ENCODE measurements at places on chromosomes 3 and 15. TPM values are rescaled to one million over a fixed set of nuclear protein-coding genes. Genes with fewer than 3 reads are reported as not detected.
A peak's percentile ranks its signal among the peaks of the same experiment; 100 is the strongest.

DNA sequence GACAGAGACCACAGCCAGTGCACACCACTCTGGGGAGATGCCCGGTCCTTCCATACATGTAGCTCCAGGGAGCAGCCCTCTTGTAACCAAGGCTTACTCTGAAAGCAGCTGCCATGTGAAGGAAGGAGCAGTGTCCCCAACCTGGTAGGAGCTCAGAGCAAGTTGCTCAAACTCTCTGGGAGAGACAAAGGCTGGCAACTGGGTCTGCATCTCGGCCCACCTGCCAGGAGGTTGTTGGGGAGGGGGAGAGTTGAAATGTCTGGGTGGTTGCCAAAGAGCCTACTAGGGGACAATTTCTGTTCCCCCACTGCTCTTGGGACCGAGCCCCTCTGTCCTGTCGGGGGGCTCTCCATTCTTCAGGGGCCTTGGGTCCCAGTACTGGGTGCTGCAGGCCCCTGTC is 309.9 kb downstream of the TLE3 start:
- H3K27ac ChIP-seq: no peak overlapping the region
- H3K4me1 ChIP-seq: no peaks in the 10 kb centered on the region
- H3K4me3 ChIP-seq: no peak overlapping the region
- H3K27me3 ChIP-seq: no peaks in the 10 kb centered on the region
- DNase-seq: no peak

- no peak for DNase-seq
- no peaks in the 10 kb centered on the region for H3K36me3 ChIP-seq
- no peaks in the 10 kb centered on the region for H3K4me1 ChIP-seq
- H3K27ac ChIP-seq: no peak overlapping the region
- H3K27me3 ChIP-seq: no peaks in the 10 kb centered on the region
Measured at GRCh38 chr3:6779140-6779539, 81.8 kb upstream of the GRM7 start.

GRCh38 chr15:70297465-70298058 is 199.8 kb upstream of the TLE3 start:
- peaks cover 3% of the 10 kb centered on the region for H3K27me3 ChIP-seq
- H3K4me1 ChIP-seq: no peaks in the 10 kb centered on the region
- no peak overlapping the region for H3K4me3 ChIP-seq
- H3K27ac ChIP-seq: no peak overlapping the region

GRCh38 chr3:30609930-30610701 is 3.7 kb downstream of the TGFBR2 start:
- peak overlapping the region; percentile 60 for H3K27ac ChIP-seq
- H3K4me1 ChIP-seq: peaks cover 40% of the 10 kb centered on the region
- peak overlapping the region; percentile 24 for H3K4me3 ChIP-seq
- no peaks in the 10 kb centered on the region for H3K27me3 ChIP-seq
- H3K36me3 ChIP-seq: peaks cover 2% of the 10 kb centered on the region

- H3K36me3 ChIP-seq: no peaks in the 10 kb centered on the region
- no peak overlapping the region for H3K27ac ChIP-seq
- H3K27me3 ChIP-seq: no peaks in the 10 kb centered on the region
Measured at GRCh38 chr15:70605606-70606410, 157.6 kb downstream of the UACA start.

GRCh38 chr3:18419232-18419631 is 5.9 kb downstream of the SATB1 start:
- H3K4me1 ChIP-seq: peaks cover 6% of the 10 kb centered on the region
- H3K4me3 ChIP-seq: no peak overlapping the region
- no peaks in the 10 kb centered on the region for H3K27me3 ChIP-seq

Gene GABRR3
- total RNA-seq: 0.09 TPM

Gene LTK
- total RNA-seq: 10.6 TPM

Gene RARB
- 5.4 TPM for total RNA-seq

Gene GAP43
- total RNA-seq: 0.31 TPM

DNA sequence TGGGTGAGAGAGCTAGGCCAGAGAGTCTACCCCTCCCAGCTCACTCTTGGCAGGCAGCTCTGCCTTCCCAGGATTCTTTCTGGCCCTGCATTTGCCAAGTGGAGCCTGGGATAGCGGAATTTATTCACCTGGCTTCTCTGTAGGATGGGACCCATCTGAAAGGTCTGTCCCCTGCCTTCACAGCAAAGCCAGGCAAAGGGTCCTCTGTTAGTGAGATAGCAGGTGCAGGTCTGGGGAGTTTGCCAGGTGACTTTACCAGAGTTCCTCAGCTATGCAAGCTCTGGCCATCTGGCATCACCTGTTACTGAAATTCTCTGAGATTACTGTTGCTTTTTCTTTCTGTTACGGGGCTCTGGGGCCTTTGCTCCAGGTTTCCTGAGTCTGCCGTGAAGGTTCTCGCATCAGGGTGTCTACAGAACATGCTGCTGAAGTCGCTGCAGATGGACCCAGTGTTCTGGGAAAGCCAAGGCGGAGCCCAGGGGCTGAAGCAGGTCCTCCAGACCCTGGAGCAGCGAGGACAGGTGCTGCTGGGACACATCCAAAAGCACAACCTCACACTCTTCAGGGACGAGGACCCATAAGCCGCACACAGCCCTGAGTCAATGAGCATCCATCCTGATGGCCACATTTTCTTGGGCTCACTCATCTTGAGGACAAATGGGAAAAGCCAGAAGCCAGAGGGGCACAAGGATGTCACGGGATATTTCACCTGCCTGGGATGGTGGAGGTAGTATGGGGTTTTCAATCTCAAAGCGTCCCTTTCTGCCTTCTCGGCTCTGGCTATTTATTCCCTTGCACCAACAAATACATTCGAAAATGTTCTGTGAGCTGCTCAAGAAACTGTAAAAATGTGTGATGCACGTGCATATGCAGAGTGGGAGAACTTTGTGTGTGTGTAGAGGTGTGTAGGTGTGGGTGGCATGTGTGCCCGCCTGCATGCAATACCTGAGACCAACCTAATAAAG is 49.8 kb downstream of the POMGNT2 start:
- no peaks in the 10 kb centered on the region for H3K36me3 ChIP-seq
- no peak overlapping the region for H3K4me3 ChIP-seq

Gene GMNC
- 0.34 TPM for total RNA-seq

DNA sequence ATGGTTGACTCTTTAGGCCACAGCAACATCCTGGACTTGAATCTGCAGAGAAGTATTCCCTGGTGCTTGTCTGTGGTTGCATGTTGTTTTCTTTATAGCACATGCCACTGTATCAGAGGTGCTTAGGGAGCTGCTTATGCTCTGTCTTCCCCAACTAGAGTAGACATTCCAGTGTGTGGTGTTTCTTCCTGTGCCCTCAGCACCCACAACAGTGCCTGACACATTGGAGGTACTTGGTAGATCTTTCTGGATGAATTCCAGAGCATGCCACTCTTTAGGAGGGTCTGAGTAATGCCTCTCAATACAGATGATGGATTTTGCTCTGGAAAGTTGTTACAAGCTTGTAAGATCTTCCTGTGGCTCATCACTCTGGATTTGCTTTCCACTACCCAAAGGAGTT is 117.6 kb downstream of the CHDH start:
- no peak overlapping the region for H3K4me3 ChIP-seq
- no peak overlapping the region for H3K27ac ChIP-seq
- no peak for DNase-seq
- H3K27me3 ChIP-seq: no peaks in the 10 kb centered on the region
- peaks cover 9% of the 10 kb centered on the region for H3K4me1 ChIP-seq
- no peaks in the 10 kb centered on the region for H3K36me3 ChIP-seq

- H3K27ac ChIP-seq: no peak overlapping the region
- DNase-seq: no peak
Measured at GRCh38 chr3:152430223-152431002, 161.7 kb downstream of the MBNL1 start.

DNA sequence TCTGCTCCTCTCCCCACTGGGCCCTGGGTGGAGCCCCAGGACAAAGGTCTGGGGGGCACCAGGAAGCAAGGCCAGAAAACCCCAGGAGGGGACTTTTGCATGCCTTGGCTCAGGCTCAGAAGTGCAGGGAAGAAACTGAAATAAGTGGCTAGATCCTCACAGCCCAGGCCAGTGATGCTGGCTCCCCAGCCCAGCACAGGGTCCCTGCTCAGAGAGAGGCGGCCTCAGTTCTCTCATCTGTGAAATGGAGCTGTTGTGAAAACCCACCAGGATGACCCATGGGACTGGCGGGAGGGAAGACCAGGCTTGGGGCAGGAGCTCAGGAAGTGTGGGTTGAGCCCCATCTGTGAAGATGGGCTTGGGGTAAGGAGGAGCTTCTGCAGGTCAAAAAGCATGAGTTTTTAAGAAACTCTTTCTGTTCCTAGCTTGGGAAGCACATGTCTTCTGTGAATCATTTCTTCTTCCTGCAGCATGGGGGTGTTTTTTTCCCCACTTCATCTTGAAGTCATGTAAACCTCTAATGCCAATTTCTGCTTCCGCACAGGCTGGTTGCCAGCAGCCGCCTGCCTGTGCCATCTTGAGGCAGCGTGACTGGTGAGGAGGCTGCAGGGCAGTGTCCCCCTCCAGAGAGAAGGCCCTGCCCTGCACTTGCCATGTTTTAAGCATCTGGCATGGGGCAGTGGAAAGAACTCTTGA is 118.6 kb downstream of the SMAD6 start:
- no peaks in the 10 kb centered on the region for H3K36me3 ChIP-seq
- H3K4me3 ChIP-seq: no peak overlapping the region
- no peak for DNase-seq
- no peaks in the 10 kb centered on the region for H3K4me1 ChIP-seq
- no peak overlapping the region for H3K27ac ChIP-seq

- no peak overlapping the region for H3K4me3 ChIP-seq
- H3K4me1 ChIP-seq: peaks cover 9% of the 10 kb centered on the region
- peak; percentile 77 for DNase-seq
- H3K27ac ChIP-seq: no peak overlapping the region
- H3K36me3 ChIP-seq: no peaks in the 10 kb centered on the region
- no peaks in the 10 kb centered on the region for H3K27me3 ChIP-seq
Measured at GRCh38 chr3:46378426-46378942, 7.7 kb downstream of the CCR5 start.

GRCh38 chr3:150911771-150912170 is 6.5 kb upstream of the MINDY4B start:
- no peak overlapping the region for H3K27ac ChIP-seq
- H3K4me3 ChIP-seq: no peak overlapping the region
- no peaks in the 10 kb centered on the region for H3K4me1 ChIP-seq
- DNase-seq: no peak

DNA sequence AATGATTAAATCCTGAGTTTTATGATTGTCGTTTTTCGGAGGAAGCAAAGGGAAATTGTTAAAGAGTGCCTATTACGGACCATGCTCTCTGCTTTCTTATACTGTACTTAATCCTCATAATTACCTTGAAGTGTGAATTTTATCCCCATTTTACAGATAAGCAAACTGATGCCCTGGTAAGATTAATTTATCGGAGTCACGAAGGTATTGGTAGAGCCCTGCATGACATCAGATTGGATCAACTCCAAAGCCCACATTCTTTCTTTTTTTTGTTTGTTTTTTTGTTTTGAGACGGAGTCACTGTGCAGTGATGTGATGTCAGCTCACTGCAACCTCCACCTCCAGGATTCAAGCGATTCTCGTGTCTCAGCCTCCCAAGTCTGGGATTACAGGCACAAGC is 1.6 kb upstream of the GNB4 start:
- peaks cover 4% of the 10 kb centered on the region for H3K36me3 ChIP-seq
- DNase-seq: no peak
- H3K4me3 ChIP-seq: no peak overlapping the region
- no peaks in the 10 kb centered on the region for H3K27me3 ChIP-seq
- H3K4me1 ChIP-seq: peaks cover 25% of the 10 kb centered on the region

- H3K27me3 ChIP-seq: no peaks in the 10 kb centered on the region
- DNase-seq: no peak
- H3K27ac ChIP-seq: peak overlapping the region; percentile 97
- H3K4me3 ChIP-seq: no peak overlapping the region
- no peaks in the 10 kb centered on the region for H3K36me3 ChIP-seq
- H3K4me1 ChIP-seq: peaks cover 42% of the 10 kb centered on the region
Measured at GRCh38 chr15:90033006-90033405, 31.9 kb downstream of the ZNF710 start.

Gene NOX5
- total RNA-seq: 0.09 TPM

DNA sequence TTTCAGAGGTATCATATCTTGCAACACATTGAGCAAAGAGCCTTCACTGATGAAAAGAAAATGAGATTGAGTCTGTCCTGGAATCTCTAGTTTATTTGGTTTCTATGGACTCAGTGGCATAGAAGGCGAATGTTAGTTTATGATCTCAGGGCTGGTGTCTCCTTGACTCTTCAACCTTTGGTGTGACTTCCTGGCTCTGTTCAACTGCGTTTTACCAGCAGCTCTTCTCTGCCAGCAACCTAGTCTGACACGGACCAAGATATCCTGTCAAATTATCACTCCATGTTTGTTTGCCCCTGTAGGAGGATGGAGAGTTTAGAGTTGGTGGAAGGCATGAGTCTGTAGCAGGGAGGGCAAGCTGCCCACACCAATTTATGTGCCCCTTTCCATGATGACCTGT is 82.9 kb upstream of the TBC1D5 start:
- no peak for DNase-seq
- H3K4me3 ChIP-seq: no peak overlapping the region
- H3K36me3 ChIP-seq: no peaks in the 10 kb centered on the region
- no peaks in the 10 kb centered on the region for H3K27me3 ChIP-seq

Gene SERINC4
- not detected for total RNA-seq

DNA sequence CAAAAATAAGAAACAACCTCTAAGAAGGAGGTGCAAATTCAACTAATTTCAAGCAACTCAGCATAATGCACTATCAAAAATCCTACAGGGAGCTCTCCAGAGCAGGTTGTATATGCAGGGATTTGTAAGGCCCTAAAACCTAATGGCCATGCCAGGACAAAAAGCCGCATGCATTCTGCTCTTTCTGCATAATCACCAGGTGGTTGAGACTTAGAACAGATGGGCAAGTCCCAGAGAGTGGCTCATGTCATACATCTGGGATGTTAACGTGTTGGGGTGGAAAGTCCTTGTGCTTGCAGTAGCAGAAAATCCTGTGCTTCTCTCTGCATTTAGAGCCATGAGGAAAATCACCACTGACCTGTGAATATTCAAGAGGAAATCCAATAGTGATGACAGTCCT is 1002.9 kb downstream of the AGBL1 start:
- H3K27ac ChIP-seq: no peak overlapping the region
- no peak for DNase-seq
- no peaks in the 10 kb centered on the region for H3K36me3 ChIP-seq
- no peak overlapping the region for H3K4me3 ChIP-seq

Gene SORD
- total RNA-seq: 17.9 TPM

DNA sequence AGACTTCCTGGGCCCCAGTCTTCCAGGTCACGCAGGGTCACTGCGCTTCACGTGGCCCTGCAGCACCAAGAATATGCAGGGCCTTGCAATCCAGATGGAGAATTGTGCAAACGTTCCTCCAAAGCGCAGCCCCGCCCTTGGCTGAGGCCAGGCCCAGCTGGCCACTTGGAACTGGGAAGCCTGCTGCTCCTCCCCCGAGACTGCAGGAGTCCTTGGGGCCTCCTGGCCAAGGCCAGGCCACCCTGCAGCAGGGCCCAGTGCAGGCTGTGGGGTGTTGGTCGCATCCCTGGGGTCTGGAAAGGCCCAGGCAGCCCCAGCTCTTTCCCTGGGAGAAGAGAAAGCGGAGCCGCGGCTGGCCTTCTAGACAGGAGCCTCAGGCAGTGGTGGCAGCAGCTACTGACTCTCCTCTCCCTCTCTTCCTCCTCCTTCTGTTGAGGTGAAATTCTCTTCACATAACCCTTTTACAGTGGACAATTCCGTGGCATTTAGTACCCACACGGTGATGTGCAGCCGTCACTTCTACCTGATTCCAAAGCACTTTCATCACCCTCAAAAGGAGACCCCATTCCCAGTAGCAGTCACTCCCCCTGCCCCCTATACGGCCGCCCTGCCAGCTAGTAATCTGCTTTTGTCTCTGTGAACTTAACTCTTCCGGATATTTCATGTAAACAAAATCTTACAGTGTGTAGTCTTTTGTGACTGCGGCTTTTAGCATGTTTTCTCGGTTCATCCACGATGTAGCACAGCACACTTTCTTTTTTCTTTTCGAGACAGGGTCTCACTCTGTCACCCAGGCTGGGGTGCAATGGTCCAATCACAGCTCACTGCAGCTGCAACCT is 103.9 kb downstream of the TMEM266 start:
- H3K4me1 ChIP-seq: no peaks in the 10 kb centered on the region
- no peak overlapping the region for H3K4me3 ChIP-seq
- no peaks in the 10 kb centered on the region for H3K36me3 ChIP-seq

Gene ZNF662
- 22.7 TPM for total RNA-seq

Gene BTLA
- 2.0 TPM for total RNA-seq

Measured in lung (tissue), 17 donors.